Muscle of arm (tissue), 14 donors: ENCODE measurements at places on chromosomes 5 and 9. TPM values are rescaled to one million over a fixed set of nuclear protein-coding genes. Genes with fewer than 3 reads are reported as not detected.

ECM2 gene
- 23.0 TPM for polyA plus RNA-seq

SAXO1 gene
- polyA plus RNA-seq, result 0.11 TPM

SPEF2 gene
- polyA plus RNA-seq, result not detected

C9orf72 gene
- 16.2 TPM for polyA plus RNA-seq

GFPT2 gene
- 9.8 TPM for polyA plus RNA-seq

PAX5 gene
- polyA plus RNA-seq, result 1.7 TPM

ZNF300 gene
- 17.6 TPM for polyA plus RNA-seq

KCNV2 gene
- polyA plus RNA-seq, result 0.08 TPM

SPARC gene
- 4,761 TPM for polyA plus RNA-seq

- DNase-seq, result no peak
Measured at GRCh38 chr9:25322142-25322541, 356.1 kb downstream of the TUSC1 start.

DNA sequence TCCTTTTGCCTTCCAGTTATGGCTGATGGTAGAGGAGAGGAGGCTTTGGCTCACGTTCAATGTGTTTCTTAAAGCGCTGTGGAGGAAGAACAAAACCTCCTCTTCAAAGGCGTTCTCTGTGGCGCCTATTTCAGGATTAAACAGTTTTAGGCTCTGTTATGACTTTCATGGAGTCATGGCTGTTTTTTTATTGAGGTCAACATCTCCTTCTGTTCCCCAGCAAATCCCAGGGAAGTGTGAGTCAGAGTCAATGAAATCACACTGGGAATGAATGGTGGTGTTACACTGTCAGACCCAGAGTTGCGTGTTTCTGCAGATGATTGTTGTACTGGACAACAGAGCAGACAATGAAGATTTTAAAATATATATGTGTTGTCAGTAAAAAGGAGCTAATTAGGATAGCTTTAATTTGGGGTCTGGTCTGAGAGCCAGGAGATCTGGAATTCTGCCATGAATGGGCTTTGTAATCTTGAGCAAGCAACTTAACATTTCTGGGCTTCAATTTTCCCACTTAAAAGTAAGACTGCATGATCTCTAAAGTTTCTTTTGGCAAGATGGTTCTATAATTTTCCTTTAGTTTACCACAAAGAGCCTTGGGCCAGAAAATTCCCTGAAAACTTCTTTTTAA is 240.7 kb downstream of the CSNK1G3 start:
- DNase-seq, result no peak

DNA sequence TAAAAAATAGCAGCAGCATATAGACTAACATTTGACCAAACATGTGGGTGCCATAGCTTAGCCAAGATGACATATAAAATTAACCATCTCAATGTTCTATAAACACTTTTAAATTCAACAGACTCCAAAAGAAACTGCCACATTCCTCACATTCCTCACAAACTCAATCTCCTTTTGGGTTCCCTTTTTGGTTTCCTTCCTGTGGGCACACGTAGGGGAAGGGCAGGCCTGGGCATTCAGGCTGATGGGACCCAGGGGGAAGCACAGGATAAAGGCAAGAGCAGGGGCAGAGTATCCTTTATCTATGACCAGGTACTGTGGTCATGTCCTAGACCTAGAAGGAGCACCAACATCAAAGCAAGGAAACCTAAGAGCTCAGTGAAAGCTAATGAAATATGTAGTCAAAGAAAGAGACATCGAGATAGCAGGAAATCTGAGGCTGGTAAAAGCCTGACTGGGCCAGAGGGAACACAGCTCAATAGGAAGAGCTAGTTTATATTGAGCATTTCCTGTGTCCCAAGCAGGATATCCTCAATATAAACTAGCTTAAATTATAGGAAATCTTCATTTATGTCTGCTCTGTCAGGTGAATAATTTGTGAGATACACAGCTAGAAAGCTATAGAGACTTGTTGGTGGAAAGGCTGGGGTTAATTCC is 13.6 kb upstream of the ERAP1 start:
- no peak for DNase-seq

DNA sequence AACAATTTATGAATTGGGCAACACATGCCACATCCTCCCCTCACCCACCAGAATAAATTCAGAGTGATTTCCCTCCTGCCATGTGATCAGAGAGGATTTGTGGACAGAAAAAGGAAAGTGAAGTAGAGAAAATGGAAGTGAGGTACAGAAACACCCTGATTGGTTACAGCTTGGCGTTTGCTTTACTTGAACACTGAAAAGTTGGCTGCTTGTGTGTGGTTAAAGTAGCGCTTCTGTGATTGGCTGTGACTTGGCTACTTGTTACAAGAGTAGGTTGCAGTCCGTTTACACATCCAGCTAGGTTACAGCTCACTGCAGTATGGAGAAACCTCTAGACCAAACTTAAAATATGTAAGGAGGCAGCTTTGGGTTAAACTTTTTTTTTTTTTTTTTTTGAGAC is 205.2 kb upstream of the ZNF608 start:
- no peak for DNase-seq

DNA sequence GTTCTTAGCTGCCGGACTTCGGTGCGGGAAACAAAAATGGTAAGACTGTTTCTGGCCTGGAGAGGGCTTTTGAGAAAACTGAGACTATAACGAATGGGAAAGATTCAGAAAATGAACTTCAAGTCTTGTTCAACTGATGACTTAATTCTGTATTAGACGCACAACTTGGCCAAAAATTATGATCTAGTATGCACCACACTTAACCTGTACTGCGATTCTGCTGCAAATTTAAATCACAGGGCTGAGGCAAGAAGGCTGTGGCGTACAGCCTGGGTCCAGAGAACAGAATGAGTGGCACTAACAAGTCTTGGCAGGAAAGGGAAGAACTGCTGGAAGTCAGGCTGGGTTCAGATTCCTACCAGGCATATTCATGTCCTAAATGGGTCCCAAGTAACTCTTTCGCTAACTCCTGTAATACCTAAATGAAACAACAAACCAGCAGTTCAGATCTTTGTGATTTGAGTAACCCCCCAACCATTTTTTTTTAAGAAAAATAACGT is 781 bp upstream of the COL23A1 start:
- no peak for DNase-seq

DNA sequence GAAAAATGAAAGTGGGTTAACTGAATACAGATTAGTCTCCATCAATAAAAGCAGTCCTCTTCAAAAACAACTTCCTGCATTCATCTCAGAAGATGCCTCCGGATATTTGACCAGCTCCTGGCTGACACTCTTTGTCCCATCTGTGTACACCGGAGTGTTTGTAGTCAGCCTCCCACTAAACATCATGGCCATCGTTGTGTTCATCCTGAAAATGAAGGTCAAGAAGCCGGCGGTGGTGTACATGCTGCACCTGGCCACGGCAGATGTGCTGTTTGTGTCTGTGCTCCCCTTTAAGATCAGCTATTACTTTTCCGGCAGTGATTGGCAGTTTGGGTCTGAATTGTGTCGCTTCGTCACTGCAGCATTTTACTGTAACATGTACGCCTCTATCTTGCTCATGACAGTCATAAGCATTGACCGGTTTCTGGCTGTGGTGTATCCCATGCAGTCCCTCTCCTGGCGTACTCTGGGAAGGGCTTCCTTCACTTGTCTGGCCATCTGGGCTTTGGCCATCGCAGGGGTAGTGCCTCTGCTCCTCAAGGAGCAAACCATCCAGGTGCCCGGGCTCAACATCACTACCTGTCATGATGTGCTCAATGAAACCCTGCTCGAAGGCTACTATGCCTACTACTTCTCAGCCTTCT is 16.6 kb downstream of the F2R start:
- no peak for DNase-seq

DNA sequence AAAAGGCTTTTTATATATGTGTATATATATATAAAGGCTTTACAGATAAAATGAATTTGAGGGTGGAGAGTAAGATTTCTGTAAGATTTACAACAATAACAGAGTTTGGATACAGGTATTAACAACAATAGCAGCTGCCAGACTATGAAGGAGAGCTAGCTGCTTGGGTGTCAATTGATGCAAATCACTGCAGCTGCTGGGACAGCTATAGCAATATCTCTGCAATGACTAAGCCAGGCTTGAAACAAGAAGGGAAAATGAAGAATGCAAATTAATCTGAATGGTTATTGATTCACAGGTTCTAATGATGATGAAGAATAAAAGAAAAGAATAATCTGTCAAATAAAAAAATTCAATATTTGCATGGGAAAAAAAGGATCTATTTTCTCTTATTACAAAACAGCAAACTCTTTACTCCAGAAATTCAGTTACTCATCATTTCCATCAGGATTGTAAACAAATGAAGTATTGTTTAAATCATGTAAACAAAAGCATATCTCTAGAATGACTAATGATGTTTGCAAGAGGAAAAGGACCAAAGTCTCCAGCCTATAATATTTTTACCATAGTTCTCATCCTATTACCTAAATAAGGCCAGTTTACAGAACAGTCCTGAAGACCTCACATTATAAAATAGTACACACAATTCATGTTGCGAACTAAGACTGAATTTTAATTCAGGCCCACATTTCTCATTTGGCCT is 219.0 kb downstream of the HTR1A start:
- no peak for DNase-seq

GRCh38 chr5:95838556-95838955 is 16.0 kb upstream of the GLRX start:
- DNase-seq, result no peak

DNA sequence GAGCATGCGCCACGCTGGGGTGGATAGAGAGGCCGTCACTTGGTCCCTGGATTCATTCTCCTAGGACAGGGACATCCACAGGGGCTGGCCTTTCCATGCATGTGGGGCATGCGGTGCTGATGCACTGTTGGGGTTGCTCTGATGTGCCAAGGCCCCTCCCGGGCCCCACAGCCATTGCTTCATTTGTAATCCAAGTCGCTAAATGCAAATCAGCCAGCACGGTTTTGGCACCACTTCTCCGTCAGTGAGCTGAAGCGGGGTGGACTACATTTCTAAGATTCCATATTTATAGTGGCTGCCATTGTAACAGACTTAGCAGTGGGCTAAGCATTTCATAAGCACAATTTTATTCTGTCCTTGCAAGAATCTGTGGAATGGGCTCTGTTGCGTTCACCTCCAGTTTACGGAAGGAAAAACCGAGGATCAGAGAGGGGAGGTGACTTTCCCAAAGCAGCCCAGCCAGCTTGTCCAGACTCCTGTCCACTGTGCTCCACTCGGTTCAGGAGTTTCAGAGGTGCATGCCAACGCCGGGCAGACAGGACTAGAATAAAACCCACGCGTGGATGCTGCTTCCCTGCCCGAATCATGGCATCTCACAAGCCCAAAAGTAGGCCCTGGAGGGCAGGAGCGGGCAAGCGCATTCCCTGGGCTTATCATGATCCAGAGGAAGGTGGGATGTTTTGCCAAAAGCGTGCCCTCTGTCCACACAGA is 102.6 kb upstream of the COL5A1 start:
- peak; percentile 70 for DNase-seq

DNA sequence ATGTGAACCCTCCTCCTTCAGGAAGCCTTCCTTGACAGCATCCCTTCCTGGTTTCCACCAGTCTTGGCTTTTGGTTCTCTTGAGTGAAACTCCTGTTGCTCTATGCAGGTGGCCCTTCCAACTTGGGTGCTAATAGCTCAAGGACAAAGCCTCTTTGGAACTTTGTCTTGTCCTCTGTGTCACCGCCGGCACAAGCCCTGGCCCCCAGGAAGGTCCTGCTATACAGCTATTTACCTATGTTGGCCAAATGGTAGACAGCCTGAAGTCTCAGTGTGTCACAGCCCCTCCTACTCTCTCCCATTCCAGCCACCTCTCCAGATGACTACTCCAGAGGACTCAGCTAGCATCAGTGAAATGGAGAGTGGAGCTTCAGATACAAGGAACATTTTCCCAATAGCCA is 94.7 kb upstream of the ZNF618 start:
- DNase-seq, result no peak

DNA sequence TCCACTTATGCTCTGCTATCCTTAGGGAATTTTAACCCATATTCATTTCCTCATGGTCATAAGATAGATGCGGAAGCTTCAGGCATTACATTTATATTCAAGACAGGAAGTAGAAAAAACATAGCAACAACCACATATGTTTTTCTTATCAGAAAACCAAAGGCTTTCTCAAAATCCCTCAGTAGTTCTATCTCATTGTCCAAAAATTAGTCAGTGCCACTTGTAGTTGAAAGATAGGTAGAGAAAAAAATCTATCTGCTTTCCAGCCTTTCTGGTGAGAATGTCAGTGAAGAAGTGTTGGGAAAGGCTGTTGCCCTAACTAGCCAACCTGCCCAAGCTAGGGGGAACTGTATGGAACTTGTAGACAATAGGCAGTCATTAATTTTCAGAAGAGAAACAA is 23.5 kb upstream of the MOCS2 start:
- no peak for DNase-seq

GRCh38 chr9:107946364-107947141 is 457.0 kb upstream of the KLF4 start:
- DNase-seq, result no peak

DNA sequence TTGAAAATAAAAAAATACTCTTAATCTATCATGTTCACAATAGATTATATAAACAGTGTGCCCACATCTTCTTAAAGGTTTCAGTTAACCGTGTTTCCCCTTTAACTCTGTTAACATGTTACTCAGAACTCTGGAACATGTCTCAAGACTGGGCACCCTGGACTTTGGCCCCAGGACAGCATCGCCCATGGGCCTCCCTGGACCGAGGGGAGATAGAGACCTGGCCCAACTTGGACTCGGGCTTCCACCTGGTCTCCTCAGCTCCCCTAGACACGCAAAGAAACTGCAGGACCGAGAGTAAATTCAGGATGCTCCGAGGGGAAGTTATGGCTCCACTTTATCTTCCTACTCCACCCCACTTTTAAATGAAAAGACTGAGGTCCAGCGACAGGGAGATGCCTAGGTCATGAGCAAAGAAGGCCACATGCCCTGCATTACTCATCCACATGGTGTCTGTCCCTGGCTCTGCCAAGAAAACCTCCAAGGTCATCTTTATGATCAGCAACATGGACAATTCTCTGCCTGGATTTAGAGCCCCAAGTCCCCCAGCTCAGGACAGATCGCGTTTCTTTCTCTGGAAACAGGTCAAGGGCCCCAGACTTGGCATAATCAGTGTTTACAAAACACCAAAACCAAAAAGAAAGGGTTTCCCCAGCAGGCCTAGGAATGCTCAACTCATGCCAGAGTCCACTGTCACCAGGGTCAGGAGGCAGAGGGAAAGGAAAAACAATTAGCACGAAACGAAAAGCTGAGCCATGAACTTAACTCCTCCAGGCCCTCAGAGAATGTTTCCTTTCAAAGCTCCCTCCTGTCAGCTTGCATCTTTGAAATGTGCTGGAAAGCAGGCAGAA is 17.4 kb downstream of the GPX3 start:
- peak; percentile 68 for DNase-seq

GRCh38 chr9:100595391-100596199 is 17.7 kb downstream of the CAVIN4 start:
- DNase-seq, result peak; percentile 73

GRCh38 chr5:42721484-42721883 is 35.1 kb upstream of the CCDC152 start:
- DNase-seq, result no peak

DNA sequence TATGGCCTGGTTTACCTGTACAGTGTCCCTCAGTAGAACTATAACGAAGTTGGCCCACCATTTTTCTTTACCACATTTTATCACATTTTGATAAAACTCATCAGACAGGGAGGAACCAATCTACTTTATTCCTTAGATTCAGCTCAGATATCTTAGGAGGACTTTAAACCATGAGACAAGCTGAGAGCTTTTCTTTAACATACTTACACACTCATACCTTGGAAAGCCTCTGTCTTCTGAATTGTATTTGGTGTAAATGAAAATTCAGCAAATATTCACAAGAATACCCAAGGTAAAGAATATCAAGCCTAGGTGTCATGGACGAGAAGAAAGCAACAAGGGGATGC is 313.2 kb downstream of the ENC1 start:
- no peak for DNase-seq
